ENCODE measurements at places on chromosomes 6 and 20.

- no peak for DNase-seq
Observed at GRCh38 chr6:106458021-106458986, 97.8 kb downstream of the CRYBG1 start.

- no peak for DNase-seq
Observed at GRCh38 chr6:37369321-37370201, 15.8 kb downstream of the RNF8 start.

GRCh38 chr20:37890643-37891042, 12.3 kb upstream of the VSTM2L start:
- no peak for DNase-seq

- no peak for DNase-seq
Observed at GRCh38 chr6:129516005-129516404, 194.0 kb downstream of the ARHGAP18 start.

GRCh38 chr6:37483917-37484785, 15.5 kb downstream of the CCDC167 start:
- no peak for DNase-seq

DNA sequence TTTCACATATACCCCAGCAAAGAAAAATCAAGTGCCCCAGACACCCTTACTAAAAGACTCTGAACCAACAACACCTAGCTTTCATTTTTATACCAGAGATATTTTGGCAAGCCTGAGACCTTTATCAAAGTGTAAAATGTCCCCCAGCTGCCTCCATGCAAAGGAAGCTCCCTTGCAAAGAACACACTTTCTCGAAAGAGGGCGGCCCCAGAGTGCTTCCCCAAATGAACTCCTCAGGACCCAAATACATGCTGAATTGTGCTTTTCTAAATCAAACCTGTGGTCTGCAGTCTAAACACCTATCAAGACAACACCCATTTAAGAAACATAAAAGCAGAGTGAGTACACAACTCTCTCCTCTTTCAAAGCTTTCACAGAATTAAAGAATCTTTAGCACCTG, 490 bp downstream of the IPCEF1 start:
- DNase-seq = peak; percentile 1

GRCh38 chr6:153231048-153231646, 100.1 kb upstream of the RGS17 start:
- no peak for DNase-seq

- no peak for DNase-seq
Observed at GRCh38 chr6:108748959-108749358, 99.3 kb upstream of the ARMC2 start.

DNA sequence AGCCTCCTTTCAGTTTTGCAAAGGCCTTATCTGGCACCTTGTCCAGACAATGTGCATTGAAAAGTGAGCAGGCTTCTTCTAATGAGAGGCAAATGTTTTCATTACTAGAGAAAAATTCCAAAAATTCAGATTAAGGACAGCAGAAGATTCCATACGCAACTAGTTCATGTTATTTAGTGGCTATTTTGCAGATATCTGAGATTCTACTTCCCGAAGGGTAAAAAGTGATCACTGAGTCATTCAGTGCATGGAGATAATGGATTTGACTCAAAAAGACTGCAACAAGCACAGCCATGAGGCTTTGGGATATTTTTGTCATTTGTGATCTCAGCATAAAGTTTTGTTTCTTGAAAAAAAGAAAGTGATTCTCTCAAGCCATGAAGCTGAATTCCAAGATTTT, 29.9 kb downstream of the METTL24 start:
- DNase-seq = no peak

GRCh38 chr6:93104195-93104817, 315.1 kb downstream of the EPHA7 start:
- DNase-seq = no peak

GRCh38 chr20:13337090-13337784, 116.2 kb downstream of the ISM1 start:
- no peak for DNase-seq

DNA sequence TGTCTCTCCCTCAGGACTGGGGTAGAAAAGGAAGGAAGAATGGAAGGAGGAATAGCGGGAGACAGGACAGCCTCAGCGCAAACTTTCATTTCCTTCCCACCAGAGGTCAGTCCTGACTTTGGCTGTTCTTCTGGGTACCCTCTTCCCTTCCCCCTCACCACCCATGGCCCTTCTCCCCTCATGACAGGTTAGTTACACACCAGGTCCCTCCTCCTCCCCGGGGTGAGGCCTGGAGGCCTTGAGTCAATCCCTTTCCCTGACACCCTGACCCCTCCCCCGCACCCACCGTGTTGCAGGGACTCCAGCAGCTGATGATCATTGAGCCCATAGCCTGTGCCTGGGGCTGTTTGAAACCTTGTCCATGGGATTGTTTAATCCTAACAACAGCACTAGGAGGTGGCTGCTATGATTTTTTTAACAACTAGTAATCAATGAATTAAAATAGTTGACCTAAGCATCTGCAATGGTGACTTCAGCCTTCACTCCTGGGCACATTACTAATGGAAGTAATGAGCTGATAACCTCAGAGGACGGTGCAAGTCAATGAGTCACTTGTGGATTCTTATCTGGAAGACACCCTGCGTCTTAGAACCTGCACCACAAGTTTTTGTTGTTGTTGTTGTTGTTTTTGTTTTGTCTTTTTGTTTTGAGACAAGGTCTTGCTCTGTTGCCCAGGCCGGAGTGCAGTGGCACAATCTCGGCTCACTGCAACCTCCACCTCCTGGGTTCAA, 46.6 kb upstream of the CCDC167 start:
- no peak for DNase-seq

GRCh38 chr20:49275216-49275615, 2.6 kb downstream of the ZNFX1 start:
- DNase-seq = no peak

- no peak for DNase-seq
Observed at GRCh38 chr6:37103169-37104039, 66.5 kb upstream of the PIM1 start.

DNA sequence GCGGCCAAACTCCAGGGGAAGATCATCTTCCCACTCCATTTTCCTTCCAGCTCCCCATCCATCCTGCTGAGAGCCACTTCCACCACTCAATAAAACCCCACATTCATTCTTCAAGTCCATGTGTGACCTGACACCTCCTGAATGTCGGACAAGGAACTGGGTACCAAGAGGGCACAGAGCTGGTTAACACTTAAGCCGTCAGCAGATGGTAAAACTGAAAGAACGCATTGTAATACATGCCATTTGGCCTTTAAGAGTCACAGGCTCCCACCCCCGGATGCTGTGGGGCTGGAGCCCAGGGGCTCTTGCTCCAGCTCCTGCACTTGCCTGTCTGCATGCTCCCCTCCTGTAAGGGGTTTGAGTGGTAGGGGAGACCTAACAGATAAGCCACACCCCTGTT, 753.9 kb downstream of the COL12A1 start:
- DNase-seq = no peak

DNA sequence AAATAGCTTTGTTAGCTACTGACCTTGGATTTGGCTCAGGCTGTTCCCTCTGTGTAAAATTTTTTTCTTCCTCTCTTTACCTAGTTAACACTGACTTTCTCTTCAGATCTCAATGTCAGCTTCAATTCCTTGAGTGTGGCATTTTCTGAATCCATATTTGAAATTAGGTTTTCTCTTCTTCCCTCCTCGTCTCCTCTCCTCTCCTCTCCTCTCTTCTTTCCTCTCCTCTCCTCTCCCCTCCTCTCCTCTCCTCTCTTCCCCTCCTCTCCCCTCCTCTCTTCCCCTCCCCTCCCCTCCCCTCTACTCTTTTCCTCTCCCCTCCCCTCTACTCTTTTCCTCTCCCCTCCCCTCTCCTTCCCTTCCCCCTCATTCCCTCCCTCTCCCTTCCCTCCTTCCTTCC, 453.3 kb downstream of the BMP2 start:
- DNase-seq = no peak

- peak; percentile 95 for DNase-seq
Observed at GRCh38 chr6:33208091-33208967, at the start of gene RING1. RING1 (plus strand) TSS chr6:33208500; CDS start chr6:33208823, 323 bp downstream.

DNA sequence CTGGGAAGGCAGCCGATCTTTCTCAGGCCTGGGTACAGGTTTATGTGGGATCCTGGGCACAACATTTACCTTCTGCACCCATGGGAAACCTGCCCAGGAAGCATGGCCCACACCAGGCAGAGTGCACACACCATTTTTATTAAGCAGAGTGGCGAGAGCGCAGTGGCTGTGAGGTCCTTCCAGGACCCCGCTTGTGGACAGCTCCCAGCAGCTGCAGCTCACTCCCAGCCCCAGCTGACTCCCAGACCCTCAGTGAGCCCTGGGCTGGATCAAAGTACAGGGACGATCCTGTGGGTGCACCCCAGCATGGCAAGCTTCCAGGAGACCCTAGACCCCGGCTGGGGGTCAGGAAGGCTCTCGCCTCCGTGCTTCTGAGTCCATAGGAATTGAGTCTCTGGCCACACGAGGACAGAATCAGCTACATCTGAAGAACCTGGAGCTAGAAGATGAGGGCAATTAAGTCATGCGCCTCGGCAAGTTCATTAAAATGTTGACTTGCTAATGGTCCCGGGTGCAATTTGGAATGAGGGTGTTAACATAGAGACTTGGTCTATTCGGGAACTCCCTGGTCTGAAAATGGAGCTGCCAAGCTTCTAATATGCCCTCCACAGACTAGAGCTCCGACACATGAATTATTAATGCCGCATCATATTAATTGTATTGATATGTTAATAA, 65.4 kb upstream of the SLCO4A1 start:
- no peak for DNase-seq

DNA sequence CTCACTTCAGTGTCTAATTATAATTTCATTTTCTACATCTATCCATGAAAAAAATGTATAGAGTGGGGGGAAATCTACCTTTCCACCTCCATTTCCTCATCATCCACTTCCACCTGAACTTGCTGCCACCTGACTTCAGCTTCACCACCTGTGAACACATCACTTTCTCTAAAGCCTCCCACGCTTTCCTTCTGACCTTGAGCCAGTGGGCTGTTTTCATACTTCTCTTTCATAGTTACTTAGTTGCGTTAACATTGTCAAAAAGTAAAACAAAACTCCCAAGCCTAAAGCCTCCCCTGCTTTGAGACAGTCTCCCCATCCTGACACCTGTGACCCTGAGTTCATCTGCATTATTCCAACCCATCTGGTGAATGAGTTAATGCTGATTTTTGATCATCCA, 47.3 kb downstream of the KLHL31 start:
- DNase-seq = no peak

- DNase-seq = no peak
Observed at GRCh38 chr20:62321521-62321948, 18.7 kb downstream of the ADRM1 start.

GRCh38 chr6:125188594-125189203, 35.1 kb downstream of the TPD52L1 start:
- DNase-seq = no peak

- no peak for DNase-seq
Observed at GRCh38 chr6:112717401-112717800, 370.3 kb downstream of the RFPL4B start.

GRCh38 chr6:14765106-14765505, 480.8 kb upstream of the JARID2 start:
- no peak for DNase-seq

DNA sequence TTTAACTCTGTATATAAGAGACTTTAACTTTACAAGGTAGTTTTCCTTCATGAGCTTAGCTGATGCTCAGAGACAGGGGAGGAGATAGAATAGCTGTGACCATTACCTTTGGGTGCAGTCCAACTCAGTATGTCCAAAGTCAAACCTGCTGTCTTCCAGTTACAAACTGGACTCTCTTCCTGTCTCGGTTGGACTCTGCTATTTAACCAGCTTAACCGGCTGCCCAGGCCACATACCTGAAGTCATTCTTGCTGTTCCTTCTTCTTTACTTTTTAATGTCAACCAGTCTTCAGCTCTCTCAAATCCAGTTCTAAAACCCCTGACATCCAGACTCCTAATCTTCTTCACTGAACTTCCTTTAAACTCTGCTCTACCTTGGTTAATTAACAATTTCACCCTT, 138.3 kb upstream of the TSHZ2 start:
- no peak for DNase-seq

DNA sequence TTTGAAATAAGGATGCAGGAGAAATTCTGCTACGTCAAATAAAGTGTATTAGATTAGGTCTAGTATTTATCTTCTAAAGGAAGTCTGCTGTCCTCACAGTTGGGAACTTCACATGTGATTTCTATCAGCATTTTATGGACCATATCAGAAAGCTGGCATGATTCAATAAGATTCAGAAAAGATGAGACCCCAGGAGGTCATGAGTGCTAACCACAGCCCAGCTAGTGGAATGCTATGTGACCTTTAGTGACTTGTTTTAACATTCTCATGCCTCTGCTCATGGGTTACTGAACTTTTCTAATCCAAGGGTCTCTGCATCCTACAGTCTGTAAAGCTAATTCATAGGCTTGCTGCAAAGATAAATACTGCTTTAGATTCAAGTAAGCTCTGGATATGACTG, 150.1 kb downstream of the GMPR start:
- DNase-seq = no peak
